Hypothalamus (tissue), 51 donors: ENCODE measurements at places on chromosomes 2 and 18.

DNA sequence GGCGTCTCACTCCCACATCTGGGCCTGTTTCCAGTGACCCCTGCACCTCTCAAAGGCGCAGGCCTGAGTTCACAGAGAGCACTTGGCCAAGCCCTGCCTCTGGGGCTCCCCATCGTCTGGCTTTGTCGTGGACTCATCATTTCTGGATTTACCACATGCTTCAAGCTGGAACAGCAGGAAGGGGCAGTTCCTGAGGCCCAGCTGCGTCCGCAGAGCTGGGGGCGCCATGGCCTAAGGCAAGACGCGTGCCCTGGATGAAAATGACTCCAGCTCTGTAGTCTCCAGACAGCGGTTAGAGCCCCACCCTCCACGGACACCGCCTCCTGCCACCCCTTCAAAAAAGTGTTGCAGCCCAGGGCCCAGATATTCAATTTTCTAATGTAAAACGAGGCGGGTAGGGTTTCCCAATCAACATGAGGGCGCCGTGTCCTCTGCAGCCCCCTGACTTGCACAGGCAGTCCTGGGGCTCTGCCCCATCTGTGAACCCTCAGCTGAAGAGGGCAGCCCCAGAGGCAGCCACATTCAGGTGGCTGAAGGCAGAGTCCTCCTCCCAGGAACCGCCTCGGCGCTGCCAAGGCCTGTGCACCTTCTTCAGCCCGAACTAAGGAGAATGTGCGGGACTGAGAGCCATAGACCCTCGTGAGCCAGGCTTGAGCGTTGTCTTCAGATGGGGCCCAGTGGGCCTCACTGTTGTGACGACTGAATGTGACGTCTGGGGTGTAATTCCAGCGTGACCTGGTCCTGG is 85.5 kb downstream of the NFATC1 start:
- no peak for DNase-seq

DNA sequence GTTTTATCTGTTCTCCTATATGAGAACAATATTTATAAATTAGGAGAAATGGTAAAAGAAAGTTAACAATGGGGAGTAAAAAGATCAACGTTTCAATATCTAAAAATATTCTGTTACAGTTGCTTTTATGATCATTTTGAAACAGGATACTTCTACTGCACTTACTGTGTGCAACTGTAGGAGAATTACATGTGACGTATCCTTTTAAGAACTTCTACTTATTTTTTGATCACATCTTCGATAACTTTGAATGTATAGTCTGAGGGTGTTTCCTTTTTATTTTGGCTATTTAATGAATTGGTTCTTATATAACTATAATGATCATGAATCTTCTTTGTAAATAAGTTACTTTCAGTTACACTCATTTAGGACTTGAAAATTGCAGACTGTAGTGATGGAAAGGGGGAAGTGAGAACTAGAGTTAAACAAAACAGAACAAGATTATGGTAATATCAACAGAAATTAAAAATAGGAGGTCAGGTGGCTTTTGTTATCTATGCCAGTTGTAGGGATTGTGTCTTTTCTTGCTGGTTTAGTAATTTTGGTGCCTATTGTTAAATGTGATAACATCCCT is 109.9 kb downstream of the MSTN start:
- DNase-seq = no peak

DNA sequence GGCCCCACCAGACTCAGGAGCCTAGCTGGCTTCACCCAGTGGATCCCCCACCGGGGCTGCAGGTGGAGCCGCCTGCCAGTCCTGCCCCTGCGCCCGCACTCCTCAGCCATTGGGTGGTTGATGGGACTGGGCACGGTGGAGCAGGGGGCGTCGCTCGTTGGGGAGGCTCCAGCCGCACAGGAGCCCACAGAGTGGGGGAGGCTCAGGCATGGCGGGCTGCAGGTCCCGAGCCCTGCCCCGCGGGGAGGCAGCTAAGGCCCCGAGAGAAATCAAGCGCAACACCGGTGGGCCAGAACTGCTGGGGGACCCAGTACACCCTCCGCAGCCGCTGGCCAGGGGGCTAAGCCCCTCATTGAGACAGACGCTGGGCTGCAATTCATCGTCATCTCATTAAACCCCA is 184.0 kb downstream of the SNTG2 start:
- no peak for DNase-seq

GRCh38 chr2:167534443-167534842 is 646.2 kb downstream of the XIRP2 start:
- DNase-seq = no peak

GRCh38 chr2:238241970-238242369 is 2.1 kb upstream of the HES6 start:
- no peak for DNase-seq

DNA sequence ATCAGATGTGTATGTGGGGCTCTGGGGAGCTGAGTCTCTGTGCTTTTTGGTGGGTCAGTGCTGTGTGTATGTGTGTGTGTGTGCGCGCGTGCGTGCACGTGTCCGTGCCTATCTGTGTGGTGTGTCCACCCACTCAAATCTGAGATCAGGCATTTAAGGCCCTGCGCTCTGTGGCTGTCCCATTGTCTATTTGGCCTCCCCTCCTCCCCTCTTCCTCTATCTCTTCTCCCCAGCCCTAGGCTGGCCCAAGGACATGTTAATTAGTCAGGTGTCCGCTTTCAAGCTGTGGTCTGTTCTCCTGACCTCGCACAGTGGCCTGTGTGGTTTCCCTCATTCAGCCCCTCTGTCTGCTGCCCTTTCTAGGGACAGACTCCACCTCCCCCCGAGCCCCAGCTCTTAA is 136.4 kb downstream of the DYSF start:
- DNase-seq = no peak
